ENCODE measurements at places on chromosomes 16 and 17.

DNA sequence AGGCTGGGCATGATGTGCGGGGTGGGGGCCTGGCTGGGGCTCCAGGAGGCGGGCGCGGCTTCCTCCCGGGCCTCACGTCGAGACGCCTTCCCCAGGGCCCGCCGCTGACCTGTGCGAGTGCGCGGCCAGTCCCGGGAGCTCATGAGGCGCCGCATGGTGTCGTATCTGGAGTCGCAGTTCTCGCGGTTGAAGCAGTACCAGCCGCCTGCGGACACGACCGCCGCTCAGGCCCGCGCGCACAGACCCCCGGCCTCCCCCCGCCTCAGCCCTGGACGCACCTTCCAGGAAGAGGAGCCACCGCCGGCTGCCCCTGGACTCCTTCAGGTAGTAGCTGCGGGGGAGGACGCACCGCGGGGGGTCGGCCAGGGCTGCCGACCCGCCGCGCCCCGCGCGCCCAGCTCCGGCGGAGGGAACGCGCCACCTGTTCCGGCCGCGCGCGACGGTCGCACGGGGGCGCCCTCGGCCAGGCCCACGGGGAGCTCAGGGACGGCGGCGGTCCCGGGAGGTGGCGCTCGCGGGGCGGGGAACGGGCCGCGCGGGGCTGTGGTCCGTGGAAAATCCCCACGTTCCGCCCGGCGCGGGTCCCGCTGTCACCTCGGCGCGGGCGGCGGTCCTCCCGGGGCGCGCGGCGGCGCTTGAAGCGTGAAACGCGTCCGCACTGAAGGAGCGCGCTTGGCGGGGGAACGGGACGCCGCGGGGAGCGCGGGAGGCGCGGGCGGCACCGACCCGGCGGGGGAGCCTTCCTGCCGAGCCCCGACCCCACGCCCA lies 1.4 kb downstream of the NOTUM start:
- no peak for DNase-seq

GRCh38 chr17:38687286-38687685 lies 12.5 kb upstream of the EPOP start:
- DNase-seq = no peak

DNA sequence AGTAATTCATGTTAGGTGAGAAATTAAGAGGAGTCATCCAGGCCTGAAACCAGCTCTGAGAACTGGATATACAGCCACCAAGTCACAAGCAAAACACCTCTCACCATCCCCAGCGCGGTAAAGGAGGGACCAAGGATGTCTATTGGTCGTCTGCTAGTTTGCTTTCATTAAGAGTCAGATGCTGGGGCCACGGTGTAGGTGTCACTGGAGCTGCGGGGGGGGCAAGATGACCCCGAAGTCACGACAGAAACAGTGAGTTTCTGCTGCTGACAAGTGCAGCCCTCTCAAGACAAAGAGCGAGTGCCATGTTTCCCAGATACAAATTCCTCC lies 790 bp downstream of the NCBP3 start:
- no peak for DNase-seq

- no peak for DNase-seq
These were observed 44.4 kb downstream of the NOS2 start for GRCh38 chr17:27755706-27756466.

DNA sequence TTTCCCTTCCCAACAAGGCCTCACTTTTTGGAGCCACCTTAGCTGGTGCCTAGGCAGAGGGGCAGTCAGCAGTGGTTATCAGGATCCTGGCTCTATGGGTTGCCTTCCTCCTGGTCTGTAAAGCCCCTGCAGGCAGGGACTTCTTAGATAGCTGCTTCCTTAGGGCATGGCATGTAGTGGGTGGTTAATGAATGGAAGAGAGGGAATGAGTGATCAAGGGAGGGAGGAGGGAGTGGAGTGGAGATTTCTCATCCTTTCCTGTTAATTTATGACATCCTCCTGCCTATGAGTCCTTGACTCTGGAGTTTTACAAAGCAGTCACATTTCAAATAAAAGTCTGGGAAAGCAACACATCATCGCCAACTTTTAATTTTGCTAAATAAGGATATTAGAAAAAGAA lies 40.7 kb downstream of the SNX20 start:
- no peak for DNase-seq

DNA sequence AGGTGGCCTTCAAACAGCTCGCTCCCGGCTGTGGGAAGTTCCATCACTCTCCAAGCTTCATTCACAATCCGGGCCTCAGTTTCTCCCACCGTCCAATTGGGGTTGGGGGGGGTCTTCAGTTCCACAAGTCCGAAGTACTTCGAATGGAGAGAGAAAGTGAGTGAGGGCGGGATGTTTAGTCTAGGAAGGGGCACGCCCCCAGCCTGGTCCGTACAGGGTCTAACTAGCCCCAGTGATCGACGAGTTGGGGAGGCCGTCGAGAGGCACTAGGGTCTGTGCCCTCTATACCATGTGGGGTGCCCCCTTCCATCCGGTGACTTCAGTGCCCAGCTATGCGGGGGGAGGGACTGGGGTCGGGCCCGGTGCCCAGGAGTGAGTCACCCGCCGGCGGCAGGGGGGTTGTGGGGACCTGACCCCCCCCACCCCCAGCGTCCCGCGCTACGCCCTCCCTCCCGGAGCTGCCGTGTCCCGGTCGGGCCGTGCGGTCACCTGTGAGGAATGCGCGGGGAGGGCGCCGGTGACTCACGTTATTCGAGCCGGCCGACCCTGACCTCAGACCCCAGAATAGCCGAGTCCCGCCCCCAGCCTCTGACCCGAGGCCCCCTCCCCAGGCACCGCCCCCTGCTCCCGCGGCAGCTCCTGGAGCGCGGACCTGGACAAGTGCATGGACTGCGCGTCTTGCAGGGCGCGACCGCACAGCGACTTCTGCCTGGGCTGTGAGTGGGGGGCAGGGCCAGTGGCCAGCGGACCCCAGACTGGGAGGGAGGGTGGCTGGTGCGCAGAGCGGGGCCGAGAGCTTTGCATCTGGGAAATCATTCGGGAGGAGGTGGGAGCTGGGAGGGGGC lies 658 bp downstream of the TNFRSF12A start:
- peak; percentile 49 for DNase-seq

DNA sequence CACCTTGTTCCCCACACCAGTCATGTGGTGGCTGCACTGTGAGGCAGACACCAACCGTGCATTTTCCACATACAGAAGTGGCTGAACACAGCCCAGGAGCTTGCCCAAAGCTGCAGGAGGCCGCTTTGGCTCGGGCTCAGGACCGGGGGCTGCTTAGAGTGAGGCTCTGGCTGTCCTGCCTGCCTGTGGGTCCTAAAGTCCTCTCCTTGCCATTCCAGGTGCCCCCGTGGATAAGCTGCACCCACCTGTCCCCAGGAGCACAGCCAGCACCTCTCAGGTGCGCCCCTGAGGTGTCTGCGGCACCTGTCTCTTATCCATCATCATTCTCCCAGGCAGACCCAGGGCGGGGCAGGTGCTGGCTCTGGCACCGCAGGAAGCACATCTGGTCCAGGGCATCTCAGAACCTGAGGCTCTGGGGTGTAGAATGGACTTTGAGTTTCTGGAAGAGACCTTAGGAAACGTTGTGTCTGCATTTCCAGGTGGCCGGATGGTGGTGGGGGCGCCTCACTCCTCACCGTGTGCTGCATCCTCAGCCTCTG lies 180.5 kb upstream of the ZNF469 start:
- DNase-seq = no peak

DNA sequence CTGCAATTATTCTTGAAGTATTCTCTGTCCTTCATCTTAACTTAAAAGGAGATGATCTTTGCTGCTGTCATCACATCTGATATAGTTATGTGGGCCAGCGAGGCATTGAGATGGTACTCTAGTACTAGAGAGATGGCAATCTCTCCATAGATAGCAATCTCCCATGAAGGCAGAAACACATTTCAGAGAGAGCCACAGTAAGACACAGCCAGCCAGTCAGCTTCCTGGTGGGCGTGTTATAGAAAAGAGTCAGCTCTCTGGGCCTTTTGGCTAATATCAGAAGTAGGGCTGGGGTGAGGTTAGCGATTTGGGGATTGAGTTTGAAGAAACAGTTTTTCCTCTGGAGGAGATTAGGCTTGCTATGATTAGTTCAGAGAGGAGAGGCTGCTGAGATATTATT lies 22.6 kb upstream of the EFCAB13 start:
- DNase-seq = no peak

- DNase-seq = no peak
These were observed 33.7 kb downstream of the CPSF4L start for GRCh38 chr17:73227944-73228343.

- DNase-seq = no peak
These were observed 24.1 kb downstream of the ALOX15B start for GRCh38 chr17:8062807-8063483.

- peak; percentile 12 for DNase-seq
These were observed 10.7 kb upstream of the LITAF start for GRCh38 chr16:11597235-11598095.

DNA sequence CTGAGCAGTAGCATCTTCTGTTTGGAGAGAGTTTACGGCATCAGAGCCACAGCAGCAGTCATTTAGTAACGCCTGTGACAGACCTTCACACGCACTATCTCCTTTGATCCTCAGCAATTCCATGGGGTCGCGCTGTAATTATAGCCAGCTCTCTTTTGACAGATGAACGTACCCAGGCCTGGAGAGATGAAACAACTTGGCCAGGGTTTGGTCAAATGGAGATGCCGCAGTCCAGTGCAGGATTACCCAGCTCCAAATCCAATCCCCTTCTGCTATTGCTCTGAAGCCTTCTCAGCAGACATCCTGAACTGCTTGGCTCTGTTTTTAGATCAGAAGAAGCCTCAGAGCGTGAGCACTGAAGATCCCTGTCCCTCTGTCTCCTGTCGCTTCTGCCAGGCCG lies 83.9 kb downstream of the SOX9 start:
- no peak for DNase-seq

GRCh38 chr17:26809033-26809432 lies 484.9 kb upstream of the WSB1 start:
- no peak for DNase-seq

GRCh38 chr17:77735566-77736198 lies 222.8 kb upstream of the TNRC6C start:
- DNase-seq = no peak

GRCh38 chr16:55426865-55427484 lies 52.0 kb upstream of the MMP2 start:
- DNase-seq = no peak

GRCh38 chr16:28543072-28543471 lies 4.3 kb upstream of the NUPR1 start:
- no peak for DNase-seq

GRCh38 chr17:39700148-39700987 lies 504 bp downstream of the ERBB2 start:
- no peak for DNase-seq

DNA sequence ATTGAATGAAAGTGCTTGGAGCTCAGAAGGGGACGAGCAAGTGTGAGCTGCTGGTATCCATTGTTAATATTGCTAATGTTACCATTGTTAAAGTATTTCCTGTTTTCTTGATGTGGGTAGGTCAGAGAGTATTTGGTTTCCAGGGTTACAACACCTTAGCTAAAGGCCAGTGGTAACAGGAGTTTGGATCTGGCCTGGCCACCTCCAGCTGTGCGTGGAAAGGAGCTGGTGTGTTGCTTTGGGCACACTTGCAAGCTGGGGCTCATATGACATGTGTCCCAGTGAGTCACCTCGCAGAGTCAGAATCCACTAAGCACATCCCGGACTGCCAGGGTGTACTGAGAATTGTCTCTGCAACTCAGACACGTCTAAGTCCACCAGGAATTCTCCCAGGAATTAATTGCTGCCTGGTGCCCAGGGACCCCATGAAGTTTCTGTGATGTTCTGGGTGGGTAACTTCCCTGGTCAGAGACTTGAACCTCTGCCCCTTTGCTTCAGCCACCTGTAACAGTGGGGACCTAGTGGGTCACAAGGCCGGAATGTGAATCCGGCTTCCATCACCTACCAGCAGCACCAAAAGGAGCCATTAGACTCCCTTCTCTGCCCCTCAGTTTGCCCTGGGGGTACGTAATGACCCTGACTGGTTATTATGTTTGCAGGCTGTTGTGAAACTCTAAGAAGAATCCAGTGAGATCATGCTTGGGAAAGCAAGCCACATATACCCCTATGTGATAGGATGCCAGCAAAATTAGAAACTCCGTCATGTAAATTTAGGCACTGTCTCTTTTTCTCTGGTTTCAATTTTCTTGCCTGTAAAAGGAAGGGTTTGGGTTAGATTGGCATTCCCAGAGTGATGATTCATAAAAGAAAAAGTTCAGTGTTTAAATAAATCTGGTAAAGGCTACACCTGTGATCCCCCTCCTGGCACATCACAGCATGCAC lies 12.8 kb downstream of the SLC6A2 start:
- no peak for DNase-seq

DNA sequence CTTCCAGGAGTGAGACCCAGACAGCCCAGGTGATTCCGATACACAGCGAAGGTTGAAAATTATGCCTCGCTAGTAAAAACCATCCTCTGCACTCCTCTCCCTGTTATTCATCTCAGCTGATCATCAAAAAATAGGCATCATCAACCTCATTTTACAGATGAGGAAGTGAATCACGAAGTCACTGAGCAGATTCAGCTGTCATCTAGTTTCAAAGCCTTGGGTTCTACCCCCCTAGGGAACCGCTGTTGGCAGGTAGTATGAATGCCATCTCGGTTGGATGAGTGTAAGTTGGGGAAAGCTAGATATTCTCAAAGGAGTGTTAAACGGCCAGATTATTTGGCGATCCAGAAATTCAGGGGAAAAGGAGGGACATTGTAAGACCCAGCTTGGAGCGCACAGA lies 2.0 kb downstream of the CRYM start:
- DNase-seq = no peak

GRCh38 chr17:44770166-44770925 lies 11.6 kb downstream of the ADAM11 start:
- no peak for DNase-seq

DNA sequence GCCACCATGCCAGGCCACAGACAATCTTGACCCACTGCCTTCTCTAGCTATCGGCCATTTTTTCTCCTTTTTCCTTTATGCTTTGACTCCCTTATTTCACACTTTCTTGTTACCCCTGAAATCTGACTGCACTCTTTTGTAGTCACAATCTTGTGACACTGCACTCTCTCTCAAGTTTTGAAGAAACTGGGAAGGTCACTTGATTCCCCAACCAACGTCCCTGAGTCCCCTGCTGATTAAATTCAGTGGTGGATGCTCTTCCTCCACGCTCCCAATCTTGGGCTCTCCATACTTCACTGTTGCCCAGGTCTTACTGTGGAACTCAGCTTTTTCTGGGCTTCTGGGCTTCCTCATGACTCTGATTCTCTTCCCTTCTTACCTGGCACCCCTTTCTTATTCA lies 33.9 kb downstream of the PECAM1 start:
- no peak for DNase-seq

DNA sequence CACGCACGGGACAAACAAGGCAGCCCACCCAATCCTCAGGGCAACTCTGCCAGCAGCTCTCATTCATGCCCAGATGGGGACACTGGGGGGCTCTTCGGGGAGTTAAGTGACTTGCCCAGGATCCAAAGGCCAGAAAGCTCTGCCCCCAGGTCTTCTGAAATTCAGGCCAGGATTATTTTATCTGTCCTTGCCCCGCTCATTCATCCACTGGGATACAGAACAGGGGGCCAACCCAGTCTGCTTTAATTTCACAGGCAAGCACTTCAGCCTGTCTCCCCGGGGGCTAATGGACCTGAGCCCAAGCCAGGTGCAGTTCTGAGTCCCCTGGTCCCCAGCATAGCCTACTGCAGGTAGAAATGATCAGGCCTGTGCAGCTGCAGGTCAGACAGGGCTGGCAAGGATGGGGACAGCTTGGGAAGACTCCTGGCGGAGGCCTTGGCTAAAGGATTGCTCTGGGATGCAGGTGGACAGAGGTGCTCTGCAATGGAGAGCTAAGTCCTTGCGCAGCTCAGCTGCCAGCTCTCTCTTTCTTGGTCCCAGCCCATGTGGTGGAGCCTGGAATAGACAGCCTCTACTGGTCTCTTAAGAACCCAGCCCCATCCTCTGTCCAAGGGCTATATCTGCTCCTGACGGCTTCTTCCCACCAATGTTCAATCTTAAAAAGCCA lies 766 bp upstream of the B3GNT9 start:
- no peak for DNase-seq

All from skeletal muscle cell (primary cell).